ENCODE measurements at places on chromosomes 12 and 14. TPM values are rescaled to one million over a fixed set of nuclear protein-coding genes. Genes with fewer than 3 reads are reported as not detected.

Gene SNRPF
- 14.7 TPM for total RNA-seq

DNA sequence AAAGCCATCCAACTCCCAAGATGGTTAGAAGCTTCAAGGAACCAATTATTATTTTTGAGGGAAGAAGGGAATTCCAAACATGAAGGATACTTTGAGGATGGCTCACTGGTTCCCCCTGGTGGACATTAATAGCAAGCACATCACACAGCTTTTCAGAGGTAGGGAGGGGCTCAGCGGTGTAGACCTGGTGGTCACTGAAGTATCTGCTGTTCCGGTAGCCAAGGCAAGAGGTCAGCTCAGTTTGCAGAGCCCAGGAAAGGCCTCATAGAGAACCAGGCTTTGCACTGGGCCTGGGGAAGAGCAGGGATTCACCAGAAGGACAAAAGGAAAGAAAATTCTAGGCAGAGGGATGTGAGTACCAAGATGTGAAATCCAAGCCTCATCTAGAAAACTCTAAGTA lies 118.7 kb downstream of the KSR2 start:
- DNase-seq, result no peak

- DNase-seq, result no peak
These were observed 1.1 kb downstream of the CLEC14A start for GRCh38 chr14:38254571-38255407.

DNA sequence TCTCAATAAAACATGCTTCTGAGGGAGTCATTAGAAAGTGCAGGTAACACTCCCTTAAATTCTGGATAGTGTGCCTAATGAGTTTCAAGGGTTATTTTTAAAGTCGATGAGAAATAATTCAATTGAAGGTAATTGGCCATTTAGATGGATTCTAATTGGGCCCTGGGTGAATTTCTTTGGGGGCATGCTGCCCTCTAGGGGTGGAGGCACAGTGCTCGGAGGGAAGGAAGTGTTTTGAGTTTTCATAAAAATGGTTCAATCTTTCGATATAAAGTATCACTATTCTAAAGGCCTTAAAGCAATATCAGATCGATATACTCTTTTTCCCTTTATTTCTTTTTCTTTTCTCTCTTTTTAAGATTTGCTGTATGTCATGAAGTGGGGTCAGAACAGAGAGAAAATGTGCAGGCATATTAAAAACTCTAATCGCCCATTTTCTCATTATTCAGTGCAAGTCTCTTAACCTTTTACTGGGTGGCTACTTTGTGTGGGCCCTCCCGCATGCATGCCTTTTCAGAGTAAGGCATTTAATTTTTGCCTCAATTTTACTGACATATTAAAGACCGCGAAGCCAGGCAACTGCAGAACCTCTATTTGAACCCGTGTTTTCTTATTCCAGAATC lies 25.5 kb downstream of the NKX2-8 start:
- no peak for DNase-seq

GRCh38 chr12:1510056-1510812 lies 84.1 kb downstream of the FBXL14 start:
- no peak for DNase-seq

DNA sequence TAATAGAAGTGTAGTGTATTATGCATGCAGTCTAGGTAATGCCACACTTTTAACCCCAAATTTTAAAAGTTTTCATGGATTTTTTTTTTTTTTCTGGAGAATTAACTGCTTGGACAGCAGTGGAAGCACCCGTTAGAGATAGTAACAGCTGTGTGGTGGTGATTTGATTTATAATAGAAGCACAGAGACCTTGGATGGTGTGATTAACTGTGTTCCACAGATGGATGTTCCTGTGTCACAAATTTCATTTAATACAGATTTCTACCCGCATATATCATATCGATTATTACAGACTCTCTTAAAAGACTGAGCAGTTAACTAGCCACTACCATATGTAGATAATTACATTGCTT lies 47.0 kb downstream of the IFT81 start:
- DNase-seq, result no peak

- DNase-seq, result no peak
These were observed 54.4 kb downstream of the IQSEC3 start for GRCh38 chr12:120951-121350.

DNA sequence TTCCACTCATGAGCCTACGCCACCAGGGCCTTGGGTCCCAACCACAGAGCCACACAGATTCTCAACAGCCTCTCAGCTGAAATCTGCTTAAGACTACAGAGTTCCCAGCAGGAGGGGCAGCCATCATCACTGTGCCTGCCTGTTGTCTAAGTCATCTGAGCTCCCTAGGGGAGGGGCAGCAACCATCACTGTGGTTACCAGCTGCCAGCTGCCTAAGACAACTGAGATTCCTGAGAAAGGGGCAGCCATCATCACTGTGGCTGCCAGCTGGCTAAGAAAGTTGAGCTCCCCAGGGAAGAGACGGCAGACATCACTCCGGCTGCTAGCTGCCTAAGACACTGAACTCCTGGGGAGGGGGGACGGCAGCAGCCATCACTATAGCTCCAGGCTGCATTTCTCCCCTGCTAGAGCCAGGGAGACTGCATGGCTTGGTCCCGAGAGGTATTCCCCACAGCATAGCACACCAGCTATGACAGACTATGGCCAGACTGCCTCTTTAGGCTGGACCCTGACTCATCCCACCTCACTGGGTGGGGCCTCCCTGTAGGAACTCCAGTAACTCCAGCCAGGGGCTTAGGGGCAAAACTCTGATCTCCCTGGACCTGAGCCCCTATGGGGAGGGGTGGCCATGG lies 37.2 kb upstream of the C14orf132 start:
- DNase-seq, result no peak

DNA sequence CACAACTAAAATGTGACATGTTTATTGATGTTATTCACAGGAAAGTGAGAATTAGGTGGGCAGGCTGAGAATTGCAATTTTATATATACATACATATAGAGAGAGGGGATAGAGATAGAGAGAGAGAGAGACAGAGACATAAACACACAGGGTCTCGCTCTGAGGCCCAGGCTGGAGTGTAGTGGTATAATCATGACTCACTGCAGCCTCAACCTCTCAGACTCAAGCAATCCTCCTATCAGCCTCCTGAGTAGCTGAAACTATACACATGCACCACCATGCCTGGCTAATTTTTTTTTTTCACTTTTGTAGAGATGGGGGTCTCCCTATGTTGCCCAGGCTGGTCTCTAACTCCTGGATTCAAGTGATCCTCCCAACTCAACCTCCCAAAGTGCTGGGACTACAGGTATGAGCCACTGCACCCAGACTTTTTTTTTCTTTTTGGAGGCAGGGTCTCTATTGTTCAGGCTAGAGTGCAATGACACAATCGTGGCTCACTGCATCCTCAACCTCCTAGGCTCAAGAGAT lies 49.1 kb downstream of the R3HDM2 start:
- DNase-seq, result no peak

DNA sequence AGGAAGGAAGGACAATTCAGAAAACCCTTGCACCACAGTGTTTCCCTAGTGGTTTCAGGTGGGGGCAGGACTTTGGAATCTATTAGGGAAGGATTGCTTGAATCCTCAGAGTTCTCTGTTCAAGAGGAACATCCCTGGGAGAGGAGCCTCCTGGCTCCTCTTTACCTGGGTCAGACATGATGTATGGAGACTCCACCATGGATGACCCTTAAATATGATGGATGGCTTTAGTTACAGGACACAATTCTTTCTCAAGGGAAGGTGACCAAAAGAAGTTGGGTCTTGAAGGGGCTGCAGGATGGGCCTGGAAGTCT lies 396.6 kb downstream of the NRXN3 start:
- DNase-seq, result no peak

Measured in omental fat pad (tissue), 4 donors.